ENCODE measurements at places on chromosomes 1 and 21.
A peak's percentile ranks its signal among the peaks of the same experiment; 100 is the strongest.

DNA sequence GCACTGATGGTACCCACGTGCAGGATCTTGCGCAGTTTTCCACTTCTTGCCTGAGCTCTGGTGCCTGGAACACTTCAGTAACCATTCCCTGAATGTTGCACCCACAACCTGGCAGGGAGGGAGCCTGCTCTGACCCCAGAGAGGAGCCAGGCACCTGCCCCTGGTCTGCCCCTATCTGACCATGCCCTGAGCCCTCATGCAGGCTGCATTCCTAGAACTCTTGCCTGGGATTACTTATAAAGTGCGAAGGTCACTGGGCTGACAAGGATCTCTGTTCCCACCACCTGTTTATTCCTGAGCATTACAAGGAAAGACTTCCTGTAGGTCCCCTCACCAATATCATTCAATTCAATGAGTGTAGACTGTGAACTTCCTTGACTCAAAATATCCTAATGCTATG is 191.9 kb upstream of the FMN2 start:
- no peak for DNase-seq

GRCh38 chr21:42997053-42997452 is 22.7 kb downstream of the PKNOX1 start:
- no peak for DNase-seq

DNA sequence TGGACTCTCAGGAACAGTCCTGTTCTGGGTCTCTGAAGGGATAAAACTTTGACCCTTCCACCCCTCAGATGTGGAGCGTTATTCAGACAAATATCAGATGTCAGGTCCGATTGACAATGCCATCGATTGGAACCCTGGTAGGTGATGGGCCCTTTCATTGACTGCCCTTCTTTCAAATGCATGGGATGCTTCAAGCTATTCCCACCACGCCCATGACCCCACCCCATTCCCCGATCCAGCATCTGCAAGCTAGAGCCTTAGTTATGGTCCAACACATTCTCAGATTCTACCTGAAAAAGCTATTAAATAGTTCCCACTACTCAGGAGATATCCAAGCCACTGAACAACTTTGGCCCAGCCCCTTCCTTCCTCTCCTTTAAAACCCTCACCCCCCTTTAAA is 12.5 kb downstream of the POLR3GL start:
- DNase-seq: no peak

- no peak for DNase-seq
These were observed 2.0 kb upstream of the RABGAP1L start for GRCh38 chr1:174157157-174157806.

DNA sequence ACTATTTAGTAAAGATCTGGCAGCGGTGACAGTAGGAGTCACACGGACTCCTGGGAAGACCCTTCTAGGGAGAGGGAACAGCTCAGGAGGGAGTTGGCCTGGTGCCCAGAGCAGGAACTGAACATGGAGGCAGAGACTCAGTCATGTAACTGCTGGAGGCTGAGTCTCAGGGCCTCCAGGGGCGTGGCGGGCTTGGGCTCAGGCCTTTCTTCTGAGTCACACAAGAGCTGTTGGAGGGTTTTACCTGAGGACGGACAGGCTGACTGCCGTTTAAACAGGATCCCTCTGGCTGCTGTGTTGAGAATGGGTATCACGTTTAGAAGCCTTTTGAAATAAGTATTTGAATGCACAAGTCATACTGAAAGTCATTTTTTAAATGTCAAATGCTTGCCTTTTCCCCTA is 7.2 kb upstream of the ETS2 start:
- no peak for DNase-seq

DNA sequence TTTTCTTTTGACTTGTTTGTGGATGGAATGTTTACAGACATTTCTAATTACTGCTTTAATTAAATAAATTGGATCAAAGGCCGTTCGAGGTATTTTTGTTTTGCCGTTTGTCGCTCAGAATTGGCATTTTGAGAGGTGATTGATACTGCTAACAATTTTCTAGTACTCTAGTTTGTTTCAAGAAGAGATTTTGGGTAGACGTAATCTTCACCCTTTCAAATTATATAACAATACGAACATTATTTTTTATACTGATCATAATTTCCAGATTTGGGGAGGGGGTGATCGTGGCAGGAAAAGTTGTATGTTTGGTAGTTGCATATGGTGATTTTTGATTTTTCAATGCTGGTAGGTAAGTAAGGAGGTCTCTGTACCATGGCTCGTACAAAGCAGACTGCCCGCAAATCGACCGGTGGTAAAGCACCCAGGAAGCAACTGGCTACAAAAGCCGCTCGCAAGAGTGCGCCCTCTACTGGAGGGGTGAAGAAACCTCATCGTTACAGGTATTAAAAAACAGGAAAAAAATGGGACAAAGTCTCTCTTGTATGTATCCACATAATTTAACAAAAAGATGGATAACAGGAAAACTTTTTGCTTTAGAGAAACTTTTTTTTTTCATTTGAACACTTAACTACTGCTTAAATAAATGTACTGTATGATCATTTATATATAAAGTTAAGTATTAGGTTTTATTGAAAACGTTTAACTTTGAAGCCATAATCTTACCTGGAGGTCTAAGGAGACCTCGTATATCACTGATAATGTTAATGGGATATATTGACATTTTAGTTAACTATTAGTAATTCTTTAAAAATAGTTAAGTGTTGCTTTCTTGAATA is 1.7 kb downstream of the H3-3A start:
- DNase-seq: peak; percentile 17

DNA sequence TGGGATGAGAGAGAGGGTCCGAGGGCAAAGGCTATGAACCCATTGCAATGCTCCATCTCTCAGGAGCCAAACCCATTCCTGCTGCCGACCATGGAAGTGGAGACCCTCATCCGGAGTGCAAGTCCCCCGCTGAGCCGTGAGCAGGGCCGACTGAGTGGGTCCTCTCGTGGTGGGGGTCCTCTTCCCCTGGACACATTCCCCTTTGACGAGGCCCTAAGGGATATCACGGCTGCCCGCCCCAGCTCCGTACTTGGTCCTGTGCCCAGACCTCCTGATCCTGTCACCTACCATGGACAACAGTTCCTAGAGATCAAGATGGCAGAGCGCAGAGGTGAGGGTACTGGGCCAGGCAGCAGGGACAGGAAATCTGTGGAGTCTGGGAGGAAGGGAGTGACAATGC is 11.0 kb downstream of the HYI start:
- DNase-seq: no peak

GRCh38 chr1:3321559-3322449 is 132.7 kb upstream of the ARHGEF16 start:
- DNase-seq: no peak

- DNase-seq: no peak
These were observed 142.6 kb downstream of the AJAP1 start for GRCh38 chr1:4797016-4797410.

GRCh38 chr1:95384567-95384966 is 150.6 kb downstream of the RWDD3 start:
- no peak for DNase-seq
